Stimulated activated CD4-positive, alpha-beta T cell treated with anti-CD3 and anti-CD28 coated beads, Interleukin-15, amount 100 ng/mL, for 24 hours (primary cell): ENCODE measurements at places on chromosomes 1 and 21.

- DNase-seq: peak; percentile 20
These were observed 16.0 kb upstream of the EPS15 start for GRCh38 chr1:51535006-51535592.

DNA sequence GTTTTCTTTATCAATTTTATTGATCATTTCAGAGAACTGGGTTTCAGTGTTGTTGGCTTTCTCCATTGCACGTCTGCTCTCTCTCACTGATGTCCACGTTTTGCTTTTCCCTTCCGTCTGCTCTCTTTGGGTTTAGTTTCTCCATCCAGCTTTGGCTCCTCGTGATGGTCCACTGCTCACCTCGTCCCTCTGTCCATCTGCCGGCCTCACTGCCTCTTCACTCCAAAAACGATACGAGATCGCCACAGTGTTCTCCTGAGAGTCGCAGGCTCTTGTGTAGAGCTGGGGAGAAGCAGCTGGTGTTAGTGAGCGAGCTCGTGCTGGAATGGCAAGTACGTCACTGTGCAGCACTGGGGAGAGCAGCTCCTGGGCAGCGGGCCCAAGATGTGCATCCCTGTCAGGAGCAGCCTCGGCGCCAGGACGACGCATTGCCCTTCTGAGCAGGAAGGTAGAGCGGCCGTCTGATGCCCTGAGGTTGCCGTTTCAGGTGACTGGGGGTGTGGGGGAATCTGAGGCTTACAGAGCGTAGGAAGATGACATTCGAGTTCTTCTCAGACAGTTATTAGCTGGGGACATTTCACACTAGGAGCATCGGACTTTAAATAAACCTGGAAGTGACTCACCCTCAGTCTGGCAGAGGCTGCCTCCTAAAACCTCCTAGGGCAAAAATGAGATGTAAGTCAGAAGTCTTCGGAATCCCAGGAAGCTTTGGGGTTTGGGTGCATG, 31.4 kb upstream of the PCBP3 start:
- no peak for DNase-seq

- no peak for DNase-seq
These were observed 19.2 kb downstream of the COL18A1 start for GRCh38 chr21:45423968-45424853.

GRCh38 chr1:36178471-36179219, 22.7 kb downstream of the MAP7D1 start:
- no peak for DNase-seq

DNA sequence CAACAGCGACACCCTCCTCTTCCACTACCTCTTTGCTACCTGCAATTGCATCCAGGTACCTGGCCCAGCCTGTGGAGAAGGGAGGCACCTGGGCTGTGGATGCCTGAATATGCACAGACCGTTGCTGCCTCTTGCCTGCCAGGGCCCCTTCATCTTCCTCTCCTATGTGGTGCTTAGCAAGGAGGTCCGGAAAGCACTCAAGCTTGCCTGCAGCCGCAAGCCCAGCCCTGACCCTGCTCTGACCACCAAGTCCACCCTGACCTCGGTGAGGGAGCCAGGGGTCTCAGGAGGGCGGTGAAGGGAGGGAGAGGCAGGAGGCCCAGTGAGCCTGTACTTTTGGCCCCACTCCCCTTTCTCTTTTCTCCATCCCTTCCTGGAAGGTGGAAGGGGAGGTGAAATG, 11.5 kb downstream of the PSRC1 start:
- no peak for DNase-seq

DNA sequence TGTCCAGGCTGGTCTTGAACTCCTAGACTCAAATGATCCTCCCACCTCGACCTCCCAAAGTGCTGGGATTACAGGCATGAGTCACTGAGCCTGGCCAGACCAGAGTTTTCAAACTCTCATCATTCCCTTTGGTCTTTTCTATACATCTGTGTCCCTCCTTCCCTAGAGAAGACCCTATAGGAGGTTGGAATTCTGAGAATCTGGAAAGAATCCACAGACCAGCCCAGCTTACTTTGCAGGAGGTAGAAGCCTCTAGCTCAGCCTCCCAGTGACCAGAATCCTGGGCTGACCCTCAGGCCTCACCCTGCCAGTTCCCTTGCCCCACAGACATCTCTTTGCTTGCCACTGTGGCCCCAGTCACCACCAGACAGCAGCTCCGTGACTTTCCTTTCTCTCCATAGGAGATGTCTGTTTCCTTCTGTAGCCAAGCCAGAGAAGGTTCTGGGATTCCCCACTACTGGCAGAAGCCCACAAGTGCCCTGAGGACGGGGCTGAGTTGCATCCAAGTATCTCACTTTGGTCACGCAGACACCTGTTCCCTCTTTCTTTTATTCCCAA, 34.7 kb upstream of the KHDRBS1 start:
- DNase-seq: no peak

DNA sequence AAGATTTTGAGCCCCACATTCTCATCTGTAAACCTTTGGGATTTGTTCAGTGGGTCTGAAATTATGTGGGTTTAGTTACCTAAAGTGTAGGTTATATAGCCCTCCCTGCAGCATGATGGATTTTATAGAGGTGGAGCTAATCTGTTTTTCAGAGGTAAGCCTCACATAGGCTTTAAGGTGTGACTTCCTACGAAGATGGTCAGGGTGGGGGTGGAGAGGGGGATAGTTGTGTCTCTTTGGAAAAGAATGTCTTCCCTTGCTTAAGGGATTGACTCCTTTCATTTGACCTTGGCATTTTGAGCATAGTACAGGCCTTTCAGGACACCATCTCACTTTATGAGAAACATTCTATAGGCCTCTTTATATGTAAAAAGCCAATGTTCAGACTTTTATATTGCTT, 3.4 kb downstream of the CACHD1 start:
- DNase-seq: no peak

- DNase-seq: no peak
These were observed 69.1 kb downstream of the TGFB2 start for GRCh38 chr1:218414060-218414728.

DNA sequence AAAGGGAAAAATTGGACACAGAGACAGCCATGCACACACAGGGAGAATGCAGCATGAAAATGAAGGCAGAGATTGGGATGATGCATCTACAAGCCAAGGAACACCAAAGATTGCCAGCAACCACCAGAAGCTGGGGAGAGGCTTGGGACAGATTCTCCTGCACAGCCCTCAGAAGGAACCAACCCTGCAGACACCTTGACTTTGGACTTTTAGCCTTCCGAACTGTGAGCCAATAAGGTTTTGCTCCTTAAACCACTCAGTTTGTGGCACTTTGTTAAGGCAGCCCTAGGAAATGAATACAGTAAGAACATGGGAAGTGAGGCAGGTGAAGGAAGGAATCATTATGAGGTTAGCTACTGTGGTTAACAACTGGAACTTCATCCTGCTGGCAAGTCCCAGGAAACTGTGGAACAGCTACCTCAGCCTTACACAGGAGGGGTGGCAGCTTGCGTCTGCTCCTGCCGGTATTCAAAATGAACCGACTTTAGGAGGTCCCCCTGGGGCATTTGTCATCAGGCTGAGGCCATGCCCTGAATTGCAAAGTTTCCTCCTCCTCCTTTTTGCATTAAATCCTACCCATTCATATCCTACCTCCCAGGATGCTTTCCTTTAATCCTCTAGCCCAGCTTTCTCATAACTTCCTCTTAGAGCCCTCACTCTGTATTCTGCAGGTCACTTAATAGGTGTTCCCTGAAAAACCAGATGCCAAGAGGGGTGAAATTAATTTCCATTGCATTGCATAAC, 15.4 kb downstream of the CD247 start:
- no peak for DNase-seq

DNA sequence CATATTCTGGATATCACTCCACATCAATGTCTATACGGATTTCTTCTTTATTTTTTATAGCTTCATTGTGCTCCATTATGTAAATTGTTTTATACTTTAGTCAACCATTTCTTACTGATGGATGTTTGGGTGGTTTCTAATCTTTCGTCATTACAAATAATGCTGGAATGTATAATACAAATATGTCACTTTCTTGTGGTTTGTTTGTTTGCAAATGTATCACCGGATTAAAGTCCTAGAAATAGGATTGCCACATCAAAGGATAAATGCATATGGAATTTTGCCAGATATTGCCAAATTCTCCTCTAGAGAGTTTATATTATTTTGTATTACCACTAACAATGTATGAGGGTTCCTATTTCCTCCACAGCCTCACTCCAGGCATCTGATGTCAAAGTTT, 48.7 kb upstream of the PRDM2 start:
- DNase-seq: no peak

- DNase-seq: no peak
These were observed 140.2 kb upstream of the SGIP1 start for GRCh38 chr1:66393586-66394287.

- DNase-seq: no peak
These were observed 122.3 kb downstream of the ZMYM4 start for GRCh38 chr1:35390600-35391494.

DNA sequence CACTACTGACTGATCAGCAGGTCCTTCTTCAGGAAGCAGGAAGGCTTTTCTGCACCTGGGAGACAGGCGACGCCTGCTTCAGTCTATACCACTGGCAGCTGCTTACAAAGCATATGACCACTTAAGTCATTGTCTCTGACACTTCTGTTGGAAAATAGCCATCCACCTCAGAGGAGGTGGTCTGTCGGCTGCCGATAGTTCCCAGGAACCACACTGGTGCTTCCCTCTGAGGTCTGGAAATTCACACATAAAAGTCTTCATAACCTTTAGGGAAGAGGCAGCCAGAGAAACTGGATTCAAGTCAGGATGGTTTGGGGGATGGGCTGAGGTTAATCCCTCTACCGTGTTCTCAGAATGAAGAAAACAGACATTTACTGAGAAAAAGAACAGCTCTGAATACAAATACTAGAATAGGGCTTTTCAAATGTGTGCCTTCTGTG, 15.6 kb upstream of the SRP9 start:
- no peak for DNase-seq

DNA sequence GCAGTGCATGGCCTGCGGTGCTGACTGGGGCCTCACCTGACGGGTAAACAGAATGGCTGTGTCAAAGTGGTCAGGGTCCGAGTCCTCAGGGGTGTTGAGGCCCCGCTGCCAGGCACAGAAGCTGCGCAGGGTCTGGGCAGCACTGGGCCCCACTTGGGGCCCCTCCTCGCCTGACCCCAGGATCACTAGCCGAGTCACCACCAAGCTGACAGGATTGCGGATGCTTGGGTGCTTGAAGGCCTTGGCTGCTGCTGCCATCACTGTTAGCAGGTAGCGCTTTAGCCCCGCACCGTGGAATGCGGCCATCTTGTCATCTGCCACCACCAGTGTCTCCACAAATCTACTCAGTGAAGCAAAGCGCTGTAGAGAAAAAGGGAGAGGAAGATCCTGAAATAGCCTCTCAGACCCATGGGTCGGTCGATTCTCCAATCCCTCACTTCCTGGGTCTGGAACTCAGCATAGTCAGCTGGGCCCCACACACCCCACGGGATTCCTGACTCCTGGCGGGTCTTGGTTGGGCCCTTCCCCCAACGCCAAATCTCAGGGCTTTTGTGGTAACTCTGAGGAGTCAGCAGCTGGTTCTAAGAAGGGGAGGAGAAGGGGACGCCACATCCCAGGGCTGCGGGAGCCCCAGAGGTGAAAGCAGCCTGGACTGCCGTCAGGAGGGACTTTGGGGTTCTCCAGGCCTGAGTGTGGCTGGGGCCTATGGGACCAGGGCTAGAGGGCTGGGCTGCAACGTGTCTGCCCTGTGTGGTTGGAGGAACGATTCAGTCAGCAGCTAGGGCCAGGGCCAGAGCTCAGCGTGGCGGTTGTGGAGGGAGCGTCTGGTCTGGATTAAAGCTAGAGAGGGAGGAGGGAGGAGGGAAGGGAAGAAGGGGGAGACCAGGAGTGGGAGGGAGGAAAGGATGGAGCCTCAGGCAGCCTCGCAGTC, 2.1 kb downstream of the ADAMTS4 start:
- no peak for DNase-seq

DNA sequence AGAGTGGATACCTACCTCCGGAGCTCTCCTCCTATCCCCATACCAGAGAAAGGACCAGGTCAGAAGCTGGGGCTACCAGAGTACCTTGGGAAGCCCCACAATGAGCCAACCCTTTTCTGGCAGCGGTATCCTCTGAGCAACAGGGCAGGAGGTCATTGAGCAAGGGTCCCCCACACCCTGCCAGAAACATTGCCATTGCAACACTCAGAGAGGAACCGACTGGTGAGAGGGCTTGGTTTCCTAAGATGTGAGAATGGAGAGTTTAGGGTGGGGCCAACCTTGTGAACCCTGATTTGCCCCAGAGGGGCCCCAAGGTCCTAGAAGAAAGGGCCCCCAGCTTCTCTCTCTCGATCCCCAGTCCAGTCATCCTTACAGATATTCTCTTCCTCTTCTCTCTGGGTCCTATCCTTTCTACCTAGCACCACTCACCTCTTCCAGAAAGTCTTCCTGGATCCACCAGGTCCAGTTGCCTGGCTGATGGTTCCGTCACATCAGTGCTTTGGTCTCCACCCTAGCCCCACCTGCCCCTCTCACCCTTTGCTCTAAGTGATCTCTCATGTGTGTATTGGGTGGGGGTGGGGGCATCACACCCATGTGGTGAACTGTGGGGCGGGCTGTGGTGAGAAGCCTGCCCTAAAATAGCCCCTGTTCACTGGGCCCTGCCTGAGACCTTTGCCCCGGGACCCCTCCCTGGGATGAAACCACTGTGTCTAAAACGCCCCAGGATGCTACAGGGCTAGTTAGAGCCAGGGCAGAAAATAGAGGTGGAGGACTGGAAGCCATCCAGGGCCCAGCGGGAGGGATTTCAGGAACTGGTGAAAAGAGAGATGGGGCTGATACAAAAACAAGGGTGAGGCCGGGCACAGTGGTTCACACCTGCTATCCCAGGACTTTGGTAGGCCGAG, 8.7 kb downstream of the FGR start:
- DNase-seq: no peak

GRCh38 chr1:197485790-197486189, 217.7 kb downstream of the CRB1 start:
- no peak for DNase-seq

GRCh38 chr1:41768583-41768982, 150.1 kb downstream of the HIVEP3 start:
- DNase-seq: no peak

DNA sequence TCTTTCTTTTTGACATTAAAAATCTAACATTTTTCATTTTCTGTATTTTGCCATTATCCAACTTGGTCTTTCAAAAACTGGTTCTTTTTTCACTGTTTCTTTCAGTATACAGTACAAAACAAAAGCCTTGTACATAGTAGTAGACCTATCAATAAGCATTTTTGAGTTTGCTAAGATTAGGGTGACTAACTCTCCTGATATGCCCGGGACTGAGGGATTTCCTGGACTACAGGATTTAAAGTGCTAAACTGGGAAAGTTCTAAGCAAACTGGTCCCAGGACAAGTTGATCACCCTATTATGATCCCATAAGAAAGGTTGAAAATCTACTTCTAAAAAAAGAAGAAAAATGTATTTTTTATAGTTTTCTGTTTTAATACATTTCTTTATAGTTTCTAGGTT, 120.9 kb downstream of the USP25 start:
- DNase-seq: no peak

GRCh38 chr1:19723874-19724273, 59.2 kb downstream of the HTR6 start:
- DNase-seq: no peak
